Neural crest cell (in vitro differentiated cells): ENCODE measurements at places on chromosomes 6 and 20. TPM values are rescaled to one million over a fixed set of nuclear protein-coding genes. Genes with fewer than 3 reads are reported as not detected.
A peak's percentile ranks its signal among the peaks of the same experiment; 100 is the strongest.

POM121L2 gene
- total RNA-seq = not detected in 2 replicates

- H3K4me1 ChIP-seq = peaks cover 10% of the 10 kb centered on the region
- DNase-seq = no peak
- no peak overlapping the region for H3K27ac ChIP-seq
- no peaks in the 10 kb centered on the region for H3K36me3 ChIP-seq
- no peak overlapping the region for H3K4me3 ChIP-seq
Observed at GRCh38 chr6:56652994-56653393, 10.3 kb upstream of the DST start.

SLC35D3 gene
- not detected in 2 replicates for total RNA-seq

- H3K27me3 ChIP-seq = no peaks in the 10 kb centered on the region
- no peak for DNase-seq
- H3K4me3 ChIP-seq = no peak overlapping the region
Observed at GRCh38 chr20:20304942-20305341, 63.0 kb upstream of the INSM1 start.

GRCh38 chr6:138109042-138109997, 2.1 kb upstream of the PERP start:
- H3K36me3 ChIP-seq = no peaks in the 10 kb centered on the region
- H3K27ac ChIP-seq = no peak overlapping the region
- peaks cover 57% of the 10 kb centered on the region for H3K27me3 ChIP-seq

GRCh38 chr6:24876499-24877465, 59.0 kb downstream of the RIPOR2 start:
- peaks cover 6% of the 10 kb centered on the region for H3K27me3 ChIP-seq
- H3K36me3 ChIP-seq = no peaks in the 10 kb centered on the region
- H3K4me1 ChIP-seq = peaks cover 12% of the 10 kb centered on the region
- no peak for DNase-seq
- H3K27ac ChIP-seq = no peak overlapping the region

DNA sequence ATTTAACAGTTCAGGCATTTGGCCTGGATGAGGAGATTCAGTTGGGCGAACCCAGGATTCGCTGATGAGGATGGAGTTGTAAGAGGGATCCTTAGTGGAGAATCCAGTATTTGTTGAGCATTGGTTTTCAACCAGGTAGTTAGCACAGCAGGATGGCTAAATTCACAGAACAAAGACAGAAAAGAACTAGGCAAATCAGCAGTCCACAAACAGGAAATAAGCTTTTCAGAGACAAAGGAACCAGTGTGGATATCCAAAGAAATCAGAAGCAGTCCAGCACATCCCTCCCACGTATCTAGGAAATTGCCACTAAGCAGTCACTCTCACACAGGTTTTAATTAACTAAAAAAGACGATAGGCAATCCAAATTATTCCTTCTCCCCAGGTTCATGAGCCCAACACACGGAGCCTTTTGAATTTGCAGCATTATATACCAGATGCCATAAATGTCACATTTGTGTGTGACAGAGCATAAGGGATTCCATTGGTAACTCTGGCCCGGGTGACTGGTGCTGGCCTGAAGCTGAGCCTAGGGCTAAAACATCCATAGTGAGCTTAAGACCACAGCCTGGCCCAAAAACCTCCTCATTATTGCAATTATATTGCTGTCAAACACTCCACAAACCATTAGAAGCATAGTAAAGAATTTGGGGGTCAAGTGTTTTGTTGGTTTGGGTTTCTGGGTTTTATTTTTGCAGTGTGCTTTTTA, 131.5 kb downstream of the SOBP start:
- H3K36me3 ChIP-seq = no peaks in the 10 kb centered on the region
- no peaks in the 10 kb centered on the region for H3K27me3 ChIP-seq
- no peak for DNase-seq
- H3K27ac ChIP-seq = peak overlapping the region; percentile 90

- no peak for DNase-seq
- peaks cover 24% of the 10 kb centered on the region for H3K4me1 ChIP-seq
- no peak overlapping the region for H3K27ac ChIP-seq
- no peaks in the 10 kb centered on the region for H3K36me3 ChIP-seq
Observed at GRCh38 chr20:47795214-47795907, 10.1 kb upstream of the SULF2 start.

RNF182 gene
- total RNA-seq = 2.3 and 3.0 TPM in 2 replicates

HEY2 gene
- 10.8 and 11.6 TPM in 2 replicates for total RNA-seq

UBE2V1 gene
- 147 and 177 TPM in 2 replicates for total RNA-seq

- H3K27ac ChIP-seq = no peak overlapping the region
- no peaks in the 10 kb centered on the region for H3K36me3 ChIP-seq
- H3K4me1 ChIP-seq = peaks cover 8% of the 10 kb centered on the region
- H3K27me3 ChIP-seq = no peaks in the 10 kb centered on the region
- DNase-seq = no peak
Observed at GRCh38 chr6:156901309-156902019, 124.3 kb downstream of the ARID1B start.

DNA sequence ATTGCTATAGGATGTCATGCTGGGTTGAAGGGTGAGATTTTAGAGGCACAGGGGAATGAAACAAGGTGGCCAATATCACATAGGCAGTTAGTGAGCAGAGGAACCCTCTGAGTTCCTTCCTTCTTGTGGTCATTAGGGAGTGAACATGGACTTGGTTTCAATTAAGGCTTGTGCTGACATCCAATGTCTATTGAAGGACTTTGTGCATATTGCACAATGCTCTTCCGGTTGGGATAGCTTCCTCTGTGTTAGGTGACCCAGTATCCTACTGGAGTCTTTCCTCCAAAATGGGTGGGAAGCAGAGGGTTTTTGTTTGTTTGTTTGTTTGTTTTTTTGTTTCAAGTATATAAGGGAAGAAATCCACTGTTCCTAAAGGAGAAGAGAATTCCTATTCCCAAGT, 98.5 kb downstream of the HDGFL1 start:
- H3K27ac ChIP-seq = peak overlapping the region; percentile 58
- H3K4me1 ChIP-seq = peaks cover 16% of the 10 kb centered on the region
- H3K27me3 ChIP-seq = no peaks in the 10 kb centered on the region
- no peak for DNase-seq
- no peak overlapping the region for H3K4me3 ChIP-seq

- no peaks in the 10 kb centered on the region for H3K4me1 ChIP-seq
- H3K27ac ChIP-seq = no peak overlapping the region
- peaks cover 6% of the 10 kb centered on the region for H3K36me3 ChIP-seq
Observed at GRCh38 chr6:5531161-5531560, 269.8 kb downstream of the FARS2 start.

TAAR9 gene
- total RNA-seq = not detected in 2 replicates

EIF2S2 gene
- 106 and 111 TPM in 2 replicates for total RNA-seq

CST5 gene
- total RNA-seq = not detected in 2 replicates

TRIM31 gene
- total RNA-seq = not detected in 2 replicates

GRCh38 chr6:138229663-138230179, 11.4 kb upstream of the PBOV1 start:
- H3K27me3 ChIP-seq = peaks cover 2% of the 10 kb centered on the region
- H3K36me3 ChIP-seq = no peaks in the 10 kb centered on the region
- H3K4me1 ChIP-seq = no peaks in the 10 kb centered on the region
- DNase-seq = no peak

BPHL gene
- total RNA-seq = 45.7 and 47.4 TPM in 2 replicates

GRCh38 chr6:20169119-20169557, 43.1 kb downstream of the MBOAT1 start:
- DNase-seq = no peak
- no peaks in the 10 kb centered on the region for H3K4me1 ChIP-seq
- H3K4me3 ChIP-seq = no peak overlapping the region

- no peaks in the 10 kb centered on the region for H3K36me3 ChIP-seq
- no peaks in the 10 kb centered on the region for H3K4me1 ChIP-seq
- no peak overlapping the region for H3K27ac ChIP-seq
- H3K4me3 ChIP-seq = peak overlapping the region; percentile 59
Observed at GRCh38 chr20:62477669-62478455, 2.1 kb upstream of the GATA5 start.

STMND1 gene
- total RNA-seq = not detected in 2 replicates

KCNB1 gene
- 1.6 and 2.8 TPM in 2 replicates for total RNA-seq

PDCD2 gene
- total RNA-seq = 72.9 and 73.3 TPM in 2 replicates

DNA sequence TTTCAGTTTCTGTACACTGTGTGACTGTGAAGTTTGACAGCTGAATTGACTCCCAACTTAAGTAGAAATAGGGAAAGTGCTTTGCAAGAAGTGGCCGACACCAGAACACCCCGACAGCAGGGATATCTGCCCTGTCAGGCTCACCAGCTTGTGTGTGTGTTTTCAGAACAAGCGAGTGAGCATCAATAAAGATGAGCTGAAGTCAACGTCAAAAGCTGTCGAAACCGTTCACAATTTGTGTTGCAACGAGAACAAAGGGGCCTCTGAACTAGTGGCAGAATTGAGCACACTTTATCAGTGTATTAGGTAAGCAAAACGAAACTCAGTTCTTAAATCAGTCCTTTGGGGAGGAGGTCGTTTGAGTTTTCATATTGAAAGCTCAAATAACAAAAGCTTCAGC, 10.7 kb downstream of the NELFCD start:
- H3K27me3 ChIP-seq = no peaks in the 10 kb centered on the region
- no peak overlapping the region for H3K4me3 ChIP-seq
- no peak for DNase-seq
- H3K27ac ChIP-seq = no peak overlapping the region
- peaks cover 3% of the 10 kb centered on the region for H3K4me1 ChIP-seq

GRCh38 chr6:47362857-47363461, 53.3 kb upstream of the TNFRSF21 start:
- H3K27ac ChIP-seq = no peak overlapping the region
- no peak overlapping the region for H3K4me3 ChIP-seq
- no peaks in the 10 kb centered on the region for H3K36me3 ChIP-seq
- no peaks in the 10 kb centered on the region for H3K4me1 ChIP-seq
- DNase-seq = no peak

SLC22A23 gene
- total RNA-seq = 12.5 and 14.6 TPM in 2 replicates

- no peaks in the 10 kb centered on the region for H3K27me3 ChIP-seq
- peak overlapping the region; percentile 61 for H3K4me3 ChIP-seq
- H3K36me3 ChIP-seq = peaks cover 9% of the 10 kb centered on the region
- H3K4me1 ChIP-seq = peaks cover 23% of the 10 kb centered on the region
- H3K27ac ChIP-seq = peak overlapping the region; percentile 35
Observed at GRCh38 chr6:41591859-41592502, 45.8 kb downstream of the FOXP4 start.

PNLDC1 gene
- 0.49 TPM in 1 of 2 replicates, not detected in the other for total RNA-seq

GRCh38 chr6:53520320-53520928, 24.5 kb downstream of the GCLC start:
- H3K27me3 ChIP-seq = no peaks in the 10 kb centered on the region
- H3K36me3 ChIP-seq = peaks cover 5% of the 10 kb centered on the region
- H3K4me3 ChIP-seq = no peak overlapping the region
- peaks cover 16% of the 10 kb centered on the region for H3K4me1 ChIP-seq

PRRT1 gene
- 3.1 and 4.1 TPM in 2 replicates for total RNA-seq

SPATS1 gene
- total RNA-seq = not detected in 2 replicates

DNA sequence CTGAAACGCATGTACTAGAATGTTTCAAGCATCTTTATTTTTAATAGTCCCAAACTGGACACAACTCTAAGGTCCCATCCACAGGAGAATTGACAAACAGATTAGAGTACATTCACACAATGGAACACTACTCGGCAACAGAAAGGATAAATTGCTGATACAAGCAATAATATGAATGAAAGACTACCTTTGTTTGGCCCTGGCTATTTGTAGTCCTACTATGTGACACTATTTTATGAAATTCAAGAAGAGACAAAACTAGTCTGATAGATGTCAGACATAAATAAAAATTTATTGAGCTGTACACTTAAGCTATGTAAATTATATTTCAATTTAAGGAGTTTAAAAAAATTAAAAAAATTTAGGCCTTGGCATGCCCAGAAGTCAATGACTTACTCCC, 28.0 kb upstream of the RNF24 start:
- peaks cover 3% of the 10 kb centered on the region for H3K4me1 ChIP-seq
- H3K27me3 ChIP-seq = no peaks in the 10 kb centered on the region
- H3K4me3 ChIP-seq = no peak overlapping the region
- no peak overlapping the region for H3K27ac ChIP-seq
- no peaks in the 10 kb centered on the region for H3K36me3 ChIP-seq

RIMS1 gene
- 4.5 and 5.3 TPM in 2 replicates for total RNA-seq

- H3K27ac ChIP-seq = no peak overlapping the region
- no peak for DNase-seq
- peaks cover 2% of the 10 kb centered on the region for H3K36me3 ChIP-seq
- no peak overlapping the region for H3K4me3 ChIP-seq
Observed at GRCh38 chr6:35681298-35681697, 7.4 kb downstream of the FKBP5 start.

- no peak for DNase-seq
- H3K27ac ChIP-seq = no peak overlapping the region
- peaks cover 23% of the 10 kb centered on the region for H3K36me3 ChIP-seq
- no peak overlapping the region for H3K4me3 ChIP-seq
Observed at GRCh38 chr20:58702161-58702510, 9.5 kb downstream of the NPEPL1 start.

GRCh38 chr20:9458138-9458796, 56.1 kb upstream of the LAMP5 start:
- no peak overlapping the region for H3K27ac ChIP-seq
- DNase-seq = no peak
- no peak overlapping the region for H3K4me3 ChIP-seq
- H3K36me3 ChIP-seq = peaks cover 54% of the 10 kb centered on the region
- H3K27me3 ChIP-seq = no peaks in the 10 kb centered on the region

DNA sequence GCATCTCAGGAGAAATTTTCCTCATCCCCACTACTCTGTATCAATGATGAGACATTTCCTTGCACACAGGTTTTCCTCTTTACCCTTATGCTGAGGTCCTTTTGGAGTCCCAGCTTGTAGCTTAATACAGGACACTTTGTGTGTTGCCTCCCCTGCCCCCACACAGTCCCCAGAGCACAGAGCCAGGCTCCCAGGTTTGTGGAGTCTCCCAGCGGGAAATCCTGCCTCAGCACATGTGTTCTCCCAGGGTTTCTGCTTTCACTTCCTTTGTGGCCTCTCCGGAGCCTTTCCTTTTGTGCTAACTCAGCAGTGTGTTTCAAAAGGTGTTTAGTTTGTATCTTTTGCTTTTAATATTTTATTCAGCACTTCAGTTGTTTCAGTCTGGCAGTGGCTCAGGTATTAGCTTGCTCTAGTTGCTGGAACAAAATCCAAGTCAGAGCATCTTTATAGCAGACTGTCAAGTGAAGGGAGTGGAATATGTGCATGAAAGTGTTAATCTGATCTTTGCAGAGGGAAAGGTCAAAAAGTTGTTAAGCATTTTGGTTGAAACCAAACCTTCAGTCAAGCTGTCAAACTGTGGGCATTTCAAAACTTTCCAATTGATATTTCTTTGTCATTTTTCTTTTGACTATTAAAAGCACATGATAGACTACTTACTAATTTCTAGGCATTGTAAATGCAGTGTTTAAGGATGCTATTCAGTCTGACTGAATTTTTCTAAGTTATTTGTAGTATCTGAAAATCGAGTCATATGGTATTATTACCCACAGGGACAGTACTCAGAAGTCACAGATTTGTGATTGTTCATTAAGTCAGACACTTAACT, 8.6 kb downstream of the SNX9 start:
- no peaks in the 10 kb centered on the region for H3K27me3 ChIP-seq
- peak overlapping the region; percentile 97 for H3K27ac ChIP-seq
- peaks cover 12% of the 10 kb centered on the region for H3K36me3 ChIP-seq
- H3K4me3 ChIP-seq = peak overlapping the region; percentile 66
- H3K4me1 ChIP-seq = peaks cover 59% of the 10 kb centered on the region

GRCh38 chr6:146301764-146302163, 241.9 kb upstream of the RAB32 start:
- no peak overlapping the region for H3K27ac ChIP-seq
